ENCODE measurements at places on chromosomes 4 and X.

DNA sequence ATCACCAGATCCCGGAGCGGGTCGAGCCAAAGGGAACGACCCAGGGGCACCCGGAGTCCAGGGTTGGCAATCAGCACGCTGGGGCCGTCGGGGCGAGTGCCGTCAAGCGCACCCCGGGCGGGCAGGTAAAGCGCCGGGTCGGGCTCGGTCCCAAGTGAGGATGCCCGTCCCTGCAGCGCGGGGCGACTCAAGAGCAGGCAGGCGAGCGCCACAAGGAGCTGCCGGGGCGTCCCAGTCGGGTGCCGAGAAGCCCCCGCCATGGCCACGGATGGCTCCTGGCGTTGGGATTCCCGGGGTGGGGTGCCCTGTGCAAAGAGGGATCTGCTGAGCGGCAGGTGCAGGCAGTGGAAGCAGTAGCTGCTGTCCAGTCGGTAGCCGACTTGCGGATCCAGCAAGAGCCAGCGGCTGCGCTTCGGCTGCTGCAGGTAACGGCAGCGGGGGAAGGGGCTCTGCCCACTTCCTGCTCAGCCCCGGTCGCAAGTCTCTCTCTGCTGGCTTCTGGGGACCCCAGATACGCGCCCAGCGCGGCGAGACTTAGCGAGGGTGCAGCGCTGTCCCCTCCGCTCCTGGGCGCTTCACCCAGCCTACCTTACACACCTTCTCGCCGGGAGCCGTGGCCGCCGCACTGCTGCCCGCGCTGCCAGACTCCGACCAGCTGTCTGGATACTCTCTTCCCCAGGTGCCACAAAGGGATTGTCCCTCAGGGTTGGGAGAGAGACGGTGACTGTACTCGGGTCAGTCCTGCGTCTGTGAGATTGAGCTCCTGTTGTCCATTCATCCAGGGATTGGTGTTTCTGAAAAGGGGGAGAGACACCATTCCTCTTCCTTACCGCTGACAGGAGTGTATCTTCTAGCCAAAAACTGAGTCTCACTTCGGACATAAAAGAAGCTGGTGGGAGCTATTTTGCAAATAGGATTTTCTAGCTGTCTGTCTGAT, at the start of gene FREM3:
FREM3 (minus strand) TSS at position 260 of the 937 bp plus-strand sequence; CDS start at position 260, 0 bp downstream.
- DNase-seq: peak; percentile 56

- no peak for DNase-seq
Observed at GRCh38 chrX:124209792-124210576, 122.5 kb upstream of the TEX13D start.

DNA sequence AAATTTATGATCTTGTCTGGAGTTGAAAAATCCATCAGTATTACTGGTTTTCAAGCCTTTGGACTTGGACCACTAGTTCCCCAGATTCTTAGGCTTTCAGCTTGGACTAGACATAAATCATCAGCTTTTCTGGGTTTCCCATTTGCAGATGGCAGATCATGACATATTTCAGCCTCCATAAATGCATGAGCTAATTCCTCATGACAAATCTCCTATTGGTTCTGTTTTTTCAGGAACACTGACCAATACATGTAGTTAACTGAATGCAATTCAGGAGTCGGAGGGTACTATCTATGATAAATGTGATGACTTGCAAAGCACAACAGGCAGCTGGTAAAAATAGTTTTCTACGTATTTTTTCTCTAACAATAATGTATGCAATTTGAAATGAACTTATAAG, 635.6 kb downstream of the TRAM1L1 start:
- no peak for DNase-seq

GRCh38 chrX:136525738-136526606, 6.0 kb upstream of the VGLL1 start:
- DNase-seq: peak; percentile 71

GRCh38 chrX:32448945-32449344, 762.4 kb downstream of the DMD start:
- no peak for DNase-seq

- no peak for DNase-seq
Observed at GRCh38 chr4:55008166-55009056, 117.0 kb downstream of the KDR start.

GRCh38 chr4:2322841-2323240, 60.9 kb upstream of the MXD4 start:
- no peak for DNase-seq
